ENCODE measurements at places on chromosomes 12 and 14.
A peak's percentile ranks its signal among the peaks of the same experiment; 100 is the strongest.

DNA sequence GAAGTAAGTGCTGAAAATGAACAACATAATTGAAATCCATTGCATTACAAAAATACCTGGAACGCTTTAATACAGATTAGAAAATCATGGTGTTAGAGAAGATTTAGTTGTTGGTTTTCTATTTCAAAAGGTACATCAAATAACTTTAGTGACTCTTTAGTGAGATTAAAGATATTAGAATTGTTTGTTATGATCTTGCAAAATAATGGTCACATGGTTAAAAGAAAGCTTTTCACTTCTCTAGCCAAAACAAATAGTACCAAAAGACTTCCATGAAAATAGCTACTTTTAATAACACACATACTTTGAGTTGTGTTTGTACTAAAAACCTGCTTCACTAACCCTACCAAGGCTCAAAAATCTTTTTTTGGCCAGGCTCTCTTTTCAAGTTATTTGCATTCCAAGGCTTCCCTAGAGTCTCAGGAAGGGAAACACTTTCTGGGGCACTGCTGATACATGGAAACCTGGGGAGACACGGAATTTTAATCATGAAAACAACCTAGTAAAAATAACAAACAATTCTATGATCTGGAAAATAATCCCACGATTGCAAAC is at the start of gene SLCO1A2:
SLCO1A2 (minus strand) TSS at position 147 of the 555 bp plus-strand sequence. CDS start 270 bp downstream, outside the sequence.
- no peak for DNase-seq

DNA sequence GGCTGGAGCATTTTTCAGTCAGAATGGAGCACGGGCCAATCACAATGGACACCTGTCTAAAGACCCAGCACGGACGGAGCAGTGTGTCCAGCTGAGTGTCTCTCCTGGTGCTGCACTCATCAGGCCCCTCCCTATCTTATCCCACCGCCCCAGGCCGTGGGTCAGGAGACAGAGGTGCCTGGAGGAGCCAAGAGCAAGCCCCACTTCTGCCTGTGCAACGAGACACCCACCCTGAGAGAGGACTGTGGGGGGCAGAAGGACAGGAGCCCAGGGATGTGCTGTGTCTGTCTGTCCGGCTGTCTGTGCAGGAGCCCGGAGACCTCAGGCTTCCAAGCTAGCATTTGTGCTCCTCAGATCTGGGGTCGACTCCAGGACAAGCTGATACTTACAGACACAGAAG is 69.6 kb upstream of the SFSWAP start:
- DNase-seq: no peak

- DNase-seq: no peak
Observed at GRCh38 chr12:52929538-52929937, 19.4 kb upstream of the KRT18 start.

GRCh38 chr12:116121453-116121871 is 156.0 kb downstream of the MED13L start:
- no peak for DNase-seq

DNA sequence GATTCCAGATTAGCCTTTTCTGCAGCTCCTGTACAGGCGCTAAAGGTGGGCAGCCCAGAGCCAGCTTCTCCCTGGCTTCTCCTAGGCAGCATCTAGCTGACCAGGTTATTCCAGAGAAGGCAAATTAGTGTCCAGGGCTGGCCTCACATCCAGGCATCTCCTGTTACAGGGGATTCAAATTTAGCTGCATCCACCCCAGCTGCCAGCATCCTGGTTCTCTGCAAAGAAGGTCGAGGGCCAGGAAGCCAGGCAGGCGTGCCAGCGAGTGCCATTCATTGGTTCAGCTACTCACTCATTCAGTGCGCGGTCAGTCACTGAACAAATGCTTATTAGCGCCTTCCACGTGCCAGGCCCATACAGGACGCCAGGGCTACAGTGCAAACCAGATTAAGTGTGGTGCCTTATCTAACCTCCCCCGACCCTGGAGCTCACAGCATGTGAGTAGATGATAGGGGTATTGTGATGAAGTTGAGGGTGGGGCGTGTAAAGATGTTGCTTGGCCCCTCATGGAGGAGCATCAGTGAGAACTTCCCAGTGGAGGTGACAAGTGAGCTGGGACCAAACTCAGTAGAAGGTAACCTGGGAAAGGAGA is 15.7 kb upstream of the FAM222A start:
- no peak for DNase-seq

- no peak for DNase-seq
Observed at GRCh38 chr12:127268706-127269425, 998.1 kb upstream of the TMEM132C start.

DNA sequence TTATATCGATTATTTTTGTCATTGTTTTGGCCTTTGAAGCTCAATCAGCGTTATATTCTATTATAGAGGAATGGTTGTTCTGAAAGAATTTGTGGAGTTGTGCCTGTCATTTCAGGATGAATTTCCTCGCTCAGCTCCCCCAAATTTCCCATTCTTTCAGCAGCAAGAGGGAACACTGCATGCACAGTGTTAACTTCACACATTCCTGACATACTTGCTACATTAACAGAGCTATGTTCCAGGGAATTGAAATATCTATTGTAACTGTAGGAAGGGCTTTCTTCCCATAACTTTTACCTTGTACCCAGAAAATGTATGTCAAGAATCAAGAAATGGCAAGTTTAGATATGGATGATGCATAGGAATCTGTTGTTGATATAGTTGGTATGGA is 379.0 kb downstream of the LRIG3 start:
- no peak for DNase-seq

DNA sequence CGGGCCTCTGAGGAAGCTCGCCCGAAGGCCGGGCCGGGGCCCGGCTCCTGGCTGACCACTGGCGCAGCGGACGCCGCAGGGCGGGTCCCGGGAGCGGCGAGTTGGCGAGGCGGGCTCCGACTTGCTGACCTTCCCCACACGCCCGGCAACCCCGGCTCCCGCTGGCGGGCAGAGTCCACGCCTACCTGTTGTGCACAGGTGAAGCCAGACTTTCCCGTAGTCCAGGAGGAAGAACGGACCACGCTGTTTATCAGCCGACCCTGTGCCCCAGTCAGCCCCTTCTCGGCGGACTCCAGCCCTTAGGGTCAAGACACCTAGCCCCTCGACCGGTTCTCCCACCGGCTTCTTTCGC is 407 bp downstream of the HEATR5A start:
- peak; percentile 57 for DNase-seq

DNA sequence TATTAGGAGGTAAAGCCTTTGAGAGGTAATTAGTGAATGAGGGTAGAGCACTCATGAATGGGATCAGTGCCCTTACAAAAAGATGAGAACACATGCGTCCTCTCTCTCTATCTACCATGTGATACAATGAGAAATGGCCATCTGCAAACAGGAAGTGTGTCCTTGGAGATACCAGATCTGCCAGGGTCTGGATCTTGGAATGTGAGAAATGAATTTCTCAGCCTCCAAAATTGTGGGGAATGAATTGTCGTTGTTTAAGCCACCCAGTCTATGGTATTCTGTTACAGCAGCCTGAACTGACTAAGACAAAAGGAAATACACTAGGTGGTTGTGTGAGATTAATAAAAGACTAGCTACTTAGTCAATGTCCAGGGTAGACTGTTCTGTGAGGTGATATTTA is 366.6 kb downstream of the NELL2 start:
- DNase-seq: no peak

- no peak for DNase-seq
Observed at GRCh38 chr12:108714866-108715265, 16.5 kb downstream of the CORO1C start.

DNA sequence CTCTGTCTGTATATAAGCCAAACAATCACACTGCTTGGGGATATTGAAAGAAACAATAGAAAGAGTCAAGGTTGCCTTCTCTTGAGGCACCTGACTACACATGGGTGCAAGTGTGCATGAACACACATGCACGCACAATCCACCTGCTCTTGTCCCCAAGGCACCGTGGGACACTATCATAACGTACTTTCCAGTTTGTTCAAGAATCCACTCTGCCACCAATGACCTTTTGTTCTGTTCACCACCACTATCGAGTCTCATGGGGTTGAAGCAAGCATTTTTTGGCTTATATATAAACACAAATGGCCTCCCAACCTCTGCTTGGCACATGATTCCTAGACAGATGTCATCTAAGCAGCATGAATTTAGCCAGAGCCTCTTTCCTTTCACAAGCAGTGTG is 365.4 kb downstream of the EMP1 start:
- no peak for DNase-seq

GRCh38 chr12:34407813-34408212 is 385.5 kb downstream of the ALG10 start:
- DNase-seq: no peak

GRCh38 chr12:93441081-93441616 is 598 bp downstream of the UBE2N start:
- DNase-seq: no peak

GRCh38 chr14:45039390-45039789 is 44.5 kb upstream of the PRPF39 start:
- no peak for DNase-seq

DNA sequence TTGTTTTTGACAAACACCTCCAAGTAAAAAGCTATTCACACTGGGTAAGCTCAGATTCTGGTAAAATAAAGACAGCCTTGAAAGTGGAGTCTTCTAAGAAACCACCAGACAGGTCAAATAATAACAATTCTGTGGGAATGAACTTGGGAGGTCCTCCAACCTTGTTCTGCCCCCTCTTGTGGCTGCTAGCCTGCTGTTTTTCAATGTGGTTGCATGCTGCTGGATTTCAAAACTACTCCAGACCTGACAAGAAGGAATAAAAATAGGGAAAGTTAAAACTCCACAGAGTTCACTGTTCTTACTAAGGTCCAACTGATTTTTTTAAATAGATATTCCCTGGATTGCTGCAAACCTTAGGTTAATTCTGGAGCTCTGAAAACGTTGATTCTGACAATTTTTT is 32.2 kb upstream of the RIN3 start:
- no peak for DNase-seq

DNA sequence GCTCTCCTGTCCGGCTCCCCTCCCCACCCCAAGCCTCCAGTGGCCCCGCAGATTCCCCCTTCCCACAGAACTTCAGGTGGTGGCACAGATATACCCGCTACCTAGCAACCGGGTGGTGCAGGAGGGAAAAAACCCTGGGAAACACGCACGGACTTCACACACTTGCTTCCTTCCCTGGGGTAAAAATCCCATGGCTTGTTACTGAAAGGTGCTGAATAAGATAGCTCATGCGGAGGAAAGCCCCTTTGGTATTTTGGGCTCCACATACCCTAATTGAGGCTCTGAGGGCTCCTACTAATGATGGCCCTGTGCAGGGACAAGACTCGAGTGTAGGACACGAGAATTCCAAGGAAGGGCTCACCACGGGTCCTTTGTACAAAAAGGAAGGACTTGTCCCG is 869 bp upstream of the RIMBP2 start:
- no peak for DNase-seq

DNA sequence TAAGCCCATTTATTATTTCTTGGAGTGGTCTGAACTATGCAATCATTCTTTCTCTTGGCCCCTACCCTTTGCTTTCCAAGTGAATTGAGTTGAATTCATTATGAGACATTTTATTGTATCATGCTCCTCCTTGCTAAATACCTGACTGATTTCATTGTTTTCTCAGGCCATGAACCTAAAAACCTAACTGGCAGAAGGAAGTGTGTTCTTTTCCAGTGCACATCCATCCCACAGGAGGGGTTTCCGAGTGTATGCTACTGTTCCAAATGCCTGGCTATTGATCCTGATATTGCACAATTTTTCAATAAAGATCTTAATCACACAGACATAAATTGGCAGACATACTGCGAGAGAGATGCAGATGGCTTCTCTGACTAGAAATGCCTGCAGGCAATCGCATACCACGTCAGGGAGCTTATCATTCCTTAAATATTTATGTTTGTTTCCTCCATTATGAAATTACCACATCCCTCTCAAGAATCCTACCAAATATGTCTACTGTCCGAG is 162.2 kb upstream of the EGLN3 start:
- DNase-seq: no peak

DNA sequence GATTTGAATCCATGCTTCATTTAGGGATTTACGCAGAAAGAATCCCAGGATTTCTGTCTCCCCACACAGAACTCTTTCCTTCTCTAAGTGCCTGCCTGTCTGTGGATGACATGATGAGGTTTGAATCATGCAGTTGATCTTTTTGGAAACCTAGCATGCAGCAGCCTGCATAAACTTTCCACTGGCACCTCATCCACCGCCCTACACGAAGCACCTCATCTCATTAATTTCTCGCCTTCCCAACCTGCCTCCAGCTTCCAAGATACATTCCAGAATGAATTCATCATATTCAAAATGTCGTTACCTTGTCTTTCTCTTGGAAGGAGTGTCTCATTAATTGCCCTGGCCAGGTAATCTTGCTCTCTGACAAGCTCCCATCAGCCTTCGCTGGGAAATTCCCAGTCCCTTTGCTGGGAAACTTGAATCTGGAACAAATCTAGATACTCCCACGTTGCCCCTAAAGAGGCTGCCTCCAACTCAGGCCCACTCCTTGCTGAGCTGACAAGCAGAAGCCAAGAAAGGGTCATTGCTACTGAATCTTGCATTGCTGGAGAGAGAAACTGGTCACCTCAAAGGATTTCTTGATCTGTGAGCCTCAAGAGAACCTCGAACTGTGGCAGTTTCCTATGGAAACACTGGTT is 48.2 kb downstream of the SERPINA3 start:
- no peak for DNase-seq

GRCh38 chr12:130710733-130711080 is 5.4 kb downstream of the RIMBP2 start:
- no peak for DNase-seq

GRCh38 chr12:6444704-6445688 is at the start of gene CD27:
Gene CD27 (plus strand): TSS chr12:6444955. CDS start chr12:6445096, 141 bp downstream.
- DNase-seq: no peak

- DNase-seq: no peak
Observed at GRCh38 chr14:59687663-59688062, 111.1 kb upstream of the CCDC175 start.

- DNase-seq: no peak
Observed at GRCh38 chr14:71322655-71323250, 415.5 kb downstream of the PCNX1 start.

Data from NCI-H1092 treated with DMSO at 0.1 percent for 48 hours (cell line).